ENCODE measurements at places on chromosomes 7 and 10.
A peak's percentile ranks its signal among the peaks of the same experiment; 100 is the strongest.

DNA sequence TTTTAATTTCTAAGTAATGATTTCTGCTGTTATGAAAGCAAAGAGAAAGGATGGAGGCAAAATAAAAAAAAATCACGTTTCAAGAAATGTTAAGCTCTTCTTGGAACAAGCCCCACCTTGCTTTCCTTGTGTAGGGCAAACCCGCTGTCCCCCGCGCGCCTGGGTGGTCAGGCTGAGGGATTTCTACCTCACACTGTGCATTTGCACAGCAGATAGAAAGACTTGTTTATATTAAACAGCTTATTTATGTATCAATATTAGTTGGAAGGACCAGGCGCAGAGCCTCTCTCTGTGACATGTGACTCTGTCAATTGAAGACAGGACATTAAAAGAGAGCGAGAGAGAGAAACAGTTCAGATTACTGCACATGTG lies 2.4 kb downstream of the ADRB1 start:
- H3K27me3 ChIP-seq, result peaks cover 9% of the 10 kb centered on the region
- DNase-seq, result no peak
- H3K4me3 ChIP-seq, result peak overlapping the region; percentile 8
- no peaks in the 10 kb centered on the region for H3K36me3 ChIP-seq

DNA sequence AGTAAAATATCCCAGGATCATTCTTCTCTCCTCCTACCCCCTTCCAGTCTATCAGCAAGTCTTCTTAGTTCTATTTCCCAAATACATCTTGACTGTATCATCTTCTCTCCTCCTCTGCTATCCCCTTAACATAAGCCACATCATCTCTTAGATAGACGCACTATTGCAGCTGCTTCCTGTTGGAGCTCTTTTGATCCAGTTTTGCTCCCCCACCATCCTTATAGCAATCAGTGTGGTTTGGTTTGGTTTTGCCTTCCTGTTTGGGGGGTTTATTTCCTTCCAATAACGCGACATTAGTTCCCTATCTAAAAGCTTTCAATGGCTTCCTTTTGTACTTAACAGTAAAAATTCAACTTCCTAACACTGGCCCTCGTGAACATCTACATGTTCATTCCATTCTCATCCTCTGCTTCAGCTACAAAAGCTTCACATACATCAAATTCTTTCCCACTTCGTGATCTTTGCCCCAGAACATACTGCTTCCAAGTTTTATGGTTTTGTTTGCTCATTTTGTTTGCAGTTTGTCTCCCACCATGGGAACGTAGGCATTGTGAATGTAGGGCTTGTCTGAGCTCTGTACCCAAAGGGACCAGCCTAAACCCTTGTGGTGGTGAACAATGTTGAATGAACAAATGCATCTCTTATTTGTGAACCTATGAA lies 33.7 kb upstream of the PLXDC2 start:
- no peak overlapping the region for H3K4me3 ChIP-seq
- no peaks in the 10 kb centered on the region for H3K27me3 ChIP-seq
- no peak overlapping the region for H3K27ac ChIP-seq
- DNase-seq, result no peak
- no peaks in the 10 kb centered on the region for H3K4me1 ChIP-seq

DNA sequence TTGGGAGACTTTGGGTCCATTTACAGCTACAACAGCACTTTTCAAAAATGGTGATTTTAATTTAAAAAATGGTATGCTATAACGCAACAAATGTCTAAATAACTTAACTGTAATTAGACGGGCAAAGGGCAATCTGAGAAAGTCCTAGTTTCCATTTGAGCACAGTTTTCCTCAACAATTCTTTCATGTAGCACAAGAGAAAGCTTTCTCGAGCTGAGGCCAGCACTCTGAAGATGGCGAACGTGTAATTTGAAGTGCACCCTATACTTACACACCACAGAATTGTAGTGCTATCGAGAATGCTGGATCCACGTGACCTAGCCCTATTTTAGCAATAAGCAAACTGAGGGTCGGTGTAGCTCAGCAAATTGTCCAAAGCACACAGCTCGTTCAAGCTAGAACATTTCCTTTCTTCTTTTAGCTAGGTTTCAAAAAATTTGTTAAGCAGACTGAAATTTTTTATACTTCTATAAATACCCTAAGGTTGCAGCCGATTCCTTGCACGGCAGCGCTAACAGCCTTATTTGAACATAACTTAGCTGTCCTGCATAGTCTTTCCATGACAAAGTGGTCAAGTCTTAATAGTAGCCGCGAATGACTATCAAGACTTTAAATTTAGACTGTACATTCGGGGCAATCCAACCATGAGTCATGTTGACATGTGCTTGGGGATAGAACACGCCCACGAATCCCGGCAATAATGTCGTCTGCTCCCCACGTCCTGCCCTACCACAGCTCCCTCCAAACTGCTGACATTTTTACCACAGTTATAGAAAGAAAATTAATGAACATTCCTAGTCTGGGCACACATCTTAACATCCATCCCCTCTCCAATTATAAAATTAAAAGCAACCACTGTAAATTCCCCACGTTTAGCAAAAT lies 10.0 kb downstream of the KLF6 start:
- DNase-seq, result peak; percentile 85
- peaks cover 42% of the 10 kb centered on the region for H3K4me1 ChIP-seq
- H3K27me3 ChIP-seq, result no peaks in the 10 kb centered on the region
- H3K36me3 ChIP-seq, result peaks cover 29% of the 10 kb centered on the region
- peak overlapping the region; percentile 36 for H3K27ac ChIP-seq
- no peak overlapping the region for H3K4me3 ChIP-seq

DNA sequence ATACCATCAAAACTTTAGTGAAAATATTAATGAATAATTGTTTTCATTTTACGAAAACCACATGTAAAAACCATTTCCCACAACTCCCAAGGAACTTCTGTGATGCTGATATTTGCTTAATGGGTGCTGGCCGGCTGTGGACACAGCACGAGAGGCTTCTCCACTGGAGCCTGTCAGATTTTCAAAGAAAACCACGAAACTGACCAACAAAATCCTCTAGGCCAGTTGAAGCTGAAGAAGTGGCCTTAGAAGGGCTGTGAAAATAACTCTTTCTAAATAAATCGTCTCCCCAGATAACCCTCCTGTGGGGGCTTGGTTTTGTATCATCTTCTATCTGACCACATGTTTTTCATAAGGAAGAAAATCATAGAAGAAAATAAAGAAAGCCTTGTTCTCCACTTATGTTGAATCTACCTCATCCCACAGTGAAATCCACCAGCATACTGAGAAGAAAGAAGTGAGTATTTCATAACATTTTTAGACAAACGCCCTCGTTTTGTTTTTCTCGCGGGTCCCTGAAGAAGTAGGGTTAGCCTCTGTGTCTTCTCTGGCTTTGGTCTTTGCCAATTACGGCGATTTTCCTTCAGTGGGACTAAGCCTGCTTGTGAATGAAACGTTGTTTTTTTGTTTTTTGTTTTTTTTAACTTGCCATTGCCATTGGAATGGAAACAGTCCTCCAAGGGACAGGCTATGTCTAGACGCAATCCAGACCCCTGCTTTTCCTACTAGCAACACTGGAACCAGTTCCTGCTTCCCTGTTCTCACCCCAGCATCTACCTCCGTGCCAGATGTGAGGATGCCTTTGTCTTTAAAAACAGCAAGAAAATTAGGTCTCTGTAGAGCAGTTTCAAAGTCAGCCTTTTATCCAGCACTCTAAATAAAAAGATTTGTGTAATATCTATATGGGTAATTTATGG lies 123.9 kb downstream of the ADAM12 start:
- no peaks in the 10 kb centered on the region for H3K36me3 ChIP-seq
- H3K27me3 ChIP-seq, result no peaks in the 10 kb centered on the region
- H3K4me1 ChIP-seq, result no peaks in the 10 kb centered on the region

DNA sequence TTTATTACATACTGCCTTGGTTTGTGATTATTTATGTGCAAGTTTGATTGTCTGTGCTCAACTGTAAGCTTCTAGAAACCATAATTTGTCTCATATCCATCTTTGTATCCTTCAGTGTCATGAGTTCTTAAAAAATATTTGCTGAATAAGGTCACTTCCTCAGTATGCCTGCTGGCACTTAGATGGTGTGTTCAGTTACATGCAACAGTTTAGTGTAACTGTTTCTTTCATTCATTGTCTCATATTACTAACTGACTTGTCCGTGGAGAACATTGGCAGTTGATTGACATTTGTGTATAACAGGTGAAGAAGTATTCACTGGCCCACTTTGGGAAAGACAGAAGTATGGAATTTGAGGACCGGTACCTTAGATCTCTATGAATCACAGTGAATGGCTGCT lies 236.9 kb downstream of the PRKG1 start:
- no peaks in the 10 kb centered on the region for H3K27me3 ChIP-seq
- H3K36me3 ChIP-seq, result no peaks in the 10 kb centered on the region
- DNase-seq, result peak; percentile 19
- no peak overlapping the region for H3K4me3 ChIP-seq
- H3K4me1 ChIP-seq, result no peaks in the 10 kb centered on the region
